ENCODE measurements at places on chromosomes 6 and 20.
A peak's percentile ranks its signal among the peaks of the same experiment; 100 is the strongest.

- no peak for DNase-seq
These were observed 50.0 kb downstream of the TTI1 start for GRCh38 chr20:37983286-37983685.

- no peak for DNase-seq
These were observed 236.5 kb downstream of the CDKAL1 start for GRCh38 chr6:20770773-20771172.

DNA sequence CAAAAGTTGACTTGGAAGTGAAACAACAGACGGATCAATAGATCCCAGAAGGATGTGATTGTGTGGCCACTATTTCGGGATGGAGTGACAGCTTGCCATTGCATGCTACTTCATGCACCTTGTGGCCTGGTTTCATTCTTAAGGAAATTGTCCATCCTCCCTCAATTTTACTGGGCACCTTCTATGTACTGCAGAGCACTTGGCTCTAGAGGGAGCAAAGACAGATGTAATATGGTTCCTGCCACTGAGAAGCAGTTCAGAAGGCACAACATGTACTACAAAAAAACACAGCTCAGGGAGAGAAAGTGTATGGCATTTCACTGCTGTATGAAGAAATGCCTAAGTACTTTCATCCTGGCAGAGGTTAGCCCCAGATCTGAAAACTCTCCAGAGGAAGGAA is 91.9 kb downstream of the FOXA2 start:
- no peak for DNase-seq

DNA sequence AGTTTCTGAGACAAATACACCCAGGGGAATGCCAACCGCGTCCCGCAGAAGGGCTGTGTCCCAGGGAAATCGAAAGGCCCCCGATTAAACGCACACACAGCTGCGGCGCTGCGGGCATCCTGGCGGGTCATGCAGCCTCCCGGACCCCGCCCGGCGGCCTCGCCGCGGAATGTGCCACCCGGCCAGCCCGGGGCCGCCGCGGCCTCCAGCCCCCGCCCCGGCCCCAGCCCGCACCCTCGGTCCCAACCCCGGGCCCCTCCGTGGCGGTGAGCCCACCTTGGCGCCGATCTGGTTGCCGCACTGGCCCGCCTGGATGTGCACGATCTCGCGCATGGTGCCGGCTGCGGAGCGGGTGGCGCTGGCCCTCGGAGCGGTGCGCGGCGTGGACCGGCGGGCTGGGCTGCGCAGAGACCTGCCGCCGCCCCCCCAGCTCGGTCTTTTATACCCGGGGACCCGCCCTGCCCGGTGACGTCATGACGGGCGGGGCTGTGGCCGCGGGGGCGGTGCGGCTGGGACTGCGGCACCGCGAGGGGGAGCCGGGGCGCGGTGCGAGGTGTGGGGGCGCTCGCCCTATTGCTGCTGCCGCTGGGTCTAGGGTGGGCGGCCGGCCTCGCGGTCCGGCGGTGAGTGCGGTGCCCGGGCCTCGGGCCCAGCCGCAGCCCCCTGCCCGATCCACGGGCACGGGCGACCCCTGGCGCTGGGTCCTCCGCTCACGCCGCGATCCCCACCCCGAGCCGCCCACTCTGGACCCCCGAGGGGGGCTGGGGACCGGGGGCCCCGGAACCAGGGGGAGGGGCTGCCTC is at the start of gene TUBB2A:
TUBB2A (minus strand) TSS at position 414 of the 803 bp plus-strand sequence; CDS start at position 333, 81 bp downstream.
- peak; percentile 85 for DNase-seq

- no peak for DNase-seq
These were observed 9.3 kb upstream of the DTD1 start for GRCh38 chr20:18578581-18578980.

DNA sequence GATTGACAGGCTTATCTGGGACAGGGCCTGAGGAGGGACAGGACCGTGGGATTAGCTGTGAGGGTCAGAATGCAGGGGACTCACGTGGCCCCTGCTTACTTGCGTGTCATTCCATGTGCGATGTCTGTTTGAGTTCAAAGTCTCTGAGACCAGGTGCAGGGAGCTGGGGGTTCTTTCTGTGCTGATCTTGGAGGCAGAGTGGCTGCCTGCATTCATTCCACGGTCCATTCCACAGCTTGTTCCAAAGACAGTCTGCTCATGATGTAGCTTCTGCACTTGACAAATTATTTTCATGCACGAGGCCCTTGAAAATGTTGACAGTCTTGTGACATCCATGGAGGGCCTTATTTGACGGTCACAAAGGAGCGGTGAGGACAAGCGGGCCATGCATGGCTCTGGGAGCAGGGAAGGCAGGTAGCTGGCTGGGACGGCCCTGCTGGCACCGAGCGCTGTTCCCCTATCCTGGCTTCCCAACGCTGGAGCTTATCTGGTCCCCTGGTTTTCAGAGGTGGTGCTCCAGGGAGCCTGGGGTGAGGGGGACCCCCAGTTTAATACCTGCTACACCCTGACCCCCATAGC is 156.3 kb upstream of the RNF24 start:
- DNase-seq: no peak

GRCh38 chr6:7624796-7625710 is 35.1 kb downstream of the SNRNP48 start:
- DNase-seq: no peak

- no peak for DNase-seq
These were observed 71.9 kb upstream of the POPDC3 start for GRCh38 chr6:105251689-105252088.

- DNase-seq: no peak
These were observed 110.0 kb upstream of the SLC22A23 start for GRCh38 chr6:3566812-3567211.

DNA sequence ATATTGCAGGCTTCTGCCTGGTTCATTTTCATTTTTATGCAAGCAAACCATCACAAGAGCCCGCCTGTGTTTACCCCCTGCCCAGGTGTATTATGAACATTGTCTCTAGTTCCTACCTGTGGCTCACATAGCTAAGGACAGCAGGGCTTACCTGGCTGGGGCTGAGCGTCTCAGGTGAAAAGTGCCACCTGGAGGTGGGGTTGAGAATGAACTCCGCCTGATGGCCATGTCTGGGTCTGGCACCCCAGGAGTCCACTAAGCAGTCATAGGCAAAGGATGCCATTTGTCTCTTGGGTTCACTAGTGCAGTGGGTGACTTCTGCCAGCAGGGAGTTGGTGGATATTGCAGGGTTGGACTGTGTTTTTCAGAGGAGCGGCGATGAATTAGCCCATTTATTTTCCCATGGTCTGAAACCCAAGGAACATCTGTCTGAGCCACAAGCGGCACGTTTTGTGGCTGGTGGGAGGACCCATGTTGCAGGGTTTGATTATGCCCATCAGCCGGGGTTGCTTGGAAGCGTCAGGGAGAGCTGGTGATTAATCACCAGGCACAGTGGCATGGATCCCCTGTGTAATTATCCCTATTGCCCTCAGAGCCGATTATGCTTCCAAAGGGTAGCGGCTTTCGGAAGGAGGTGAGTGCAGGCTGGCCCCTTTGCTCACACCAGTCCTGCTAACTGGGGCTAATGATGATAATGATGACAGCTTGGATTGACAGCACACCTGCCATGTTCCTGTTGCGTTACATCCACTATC is 92.1 kb downstream of the CDH26 start:
- no peak for DNase-seq

DNA sequence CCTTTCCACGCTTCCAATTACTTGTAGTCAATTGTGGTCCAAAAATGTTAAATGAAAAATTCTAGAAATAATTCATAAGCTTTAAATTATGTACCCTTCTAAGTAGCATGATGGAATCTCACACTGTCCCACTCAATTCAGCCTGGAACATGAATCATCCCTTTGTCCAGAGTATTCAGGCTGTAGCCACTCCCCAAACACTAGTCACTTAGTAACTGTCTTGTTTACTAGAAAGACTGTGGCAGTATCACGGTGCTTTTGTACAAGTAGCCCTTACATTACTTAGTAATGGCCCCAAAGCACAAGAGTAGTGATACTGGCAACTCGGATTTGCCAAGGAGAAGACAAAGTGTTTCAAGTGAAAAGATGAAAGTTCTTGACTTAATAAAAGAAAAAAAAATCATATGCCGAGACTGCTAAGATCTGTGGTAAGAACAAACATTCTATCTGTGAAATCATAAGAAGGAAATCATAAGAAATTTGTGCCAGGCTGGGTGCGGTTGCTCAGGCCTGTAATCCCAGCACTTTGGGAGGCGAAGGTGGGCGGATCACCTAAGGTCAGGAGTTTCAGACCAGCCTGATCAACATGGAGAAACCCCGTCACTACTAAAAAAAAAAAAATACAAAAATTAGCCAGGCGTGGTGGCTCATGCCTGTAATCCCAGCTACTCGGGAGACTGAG is 168.5 kb upstream of the SIM1 start:
- no peak for DNase-seq

All from effector CD4-positive, alpha-beta T cell (primary cell).